KBM-7 (cell line): ENCODE measurements at places on chromosomes 11 and 22.

GRCh38 chr11:62390237-62390636 is 28.6 kb upstream of the SCGB1A1 start:
- DNase-seq = no peak

DNA sequence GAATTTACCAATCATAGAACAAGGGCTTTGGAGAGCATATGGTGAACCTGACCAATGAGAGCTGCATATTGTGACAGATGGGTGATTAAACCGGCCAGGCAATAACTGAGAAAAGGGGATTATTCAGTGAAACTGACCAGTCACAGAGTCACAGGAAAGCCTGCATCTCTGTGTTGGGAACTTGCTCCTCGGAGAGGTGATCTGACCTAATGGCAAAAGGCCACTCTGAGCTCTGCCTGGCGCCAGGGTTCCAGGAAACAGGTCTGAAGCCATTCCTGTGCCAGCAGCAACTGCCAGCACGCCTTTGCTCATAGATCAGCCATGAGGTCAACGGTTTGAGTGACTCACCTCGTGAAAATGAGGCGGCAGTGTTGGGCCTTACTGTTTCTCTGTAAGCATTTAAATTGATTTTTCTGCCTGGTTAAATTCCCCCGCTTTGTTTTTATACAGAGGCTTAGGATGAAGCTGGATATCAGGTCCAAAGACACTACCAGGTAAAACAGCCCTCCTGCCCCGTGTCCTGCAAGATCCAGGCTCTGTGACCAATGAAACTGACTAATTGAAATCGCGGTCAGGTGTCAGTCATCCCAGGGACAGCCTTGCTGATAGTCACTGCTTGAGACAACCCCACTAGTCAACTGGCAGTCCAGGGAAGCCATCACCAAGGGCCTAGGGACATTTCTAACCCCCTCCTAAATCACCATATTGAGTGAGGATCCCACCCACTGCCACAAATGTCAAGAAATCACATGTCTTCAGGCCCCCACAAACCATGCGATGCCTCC is 35.8 kb upstream of the MYOD1 start:
- DNase-seq = no peak

DNA sequence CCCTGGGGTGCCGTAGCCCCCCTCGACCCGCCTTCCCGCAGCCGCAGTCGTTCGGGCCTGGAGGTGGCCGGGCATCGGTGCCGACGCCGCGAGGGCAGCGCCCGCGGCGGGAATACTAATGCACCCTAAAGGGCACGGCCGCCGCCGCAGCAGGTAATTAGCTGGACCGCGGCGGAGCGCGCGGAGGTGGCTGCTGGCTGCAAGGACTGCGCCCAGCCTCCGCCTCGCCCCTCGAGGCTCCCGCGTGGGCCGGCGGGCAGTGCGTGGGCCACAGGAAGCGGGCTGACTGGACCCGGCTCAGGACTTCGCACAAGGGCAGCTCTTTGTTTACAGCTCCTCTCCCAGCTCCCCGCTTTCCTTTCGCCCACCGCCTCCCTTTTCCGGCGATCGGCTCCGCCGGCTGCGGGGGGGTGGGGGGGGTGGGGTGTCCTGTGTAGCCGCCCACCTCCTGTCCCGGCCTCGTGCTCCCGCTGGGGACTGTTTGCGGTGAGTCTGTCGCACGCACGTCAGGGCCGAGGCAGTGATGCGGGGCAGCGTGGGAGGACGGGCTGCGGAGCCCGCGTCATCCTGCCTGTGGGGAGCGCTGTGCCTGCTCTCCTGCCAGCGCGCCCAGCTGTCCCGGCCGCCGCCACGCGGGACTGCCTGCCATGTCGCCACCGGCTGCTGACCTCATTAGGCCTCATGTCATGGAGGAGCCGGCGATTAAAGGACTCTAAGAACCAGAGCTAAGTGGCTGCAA is 53.2 kb downstream of the GRIK4 start:
- peak; percentile 19 for DNase-seq

GRCh38 chr11:31958076-31958735 is 132.7 kb upstream of the RCN1 start:
- DNase-seq = peak; percentile 61

DNA sequence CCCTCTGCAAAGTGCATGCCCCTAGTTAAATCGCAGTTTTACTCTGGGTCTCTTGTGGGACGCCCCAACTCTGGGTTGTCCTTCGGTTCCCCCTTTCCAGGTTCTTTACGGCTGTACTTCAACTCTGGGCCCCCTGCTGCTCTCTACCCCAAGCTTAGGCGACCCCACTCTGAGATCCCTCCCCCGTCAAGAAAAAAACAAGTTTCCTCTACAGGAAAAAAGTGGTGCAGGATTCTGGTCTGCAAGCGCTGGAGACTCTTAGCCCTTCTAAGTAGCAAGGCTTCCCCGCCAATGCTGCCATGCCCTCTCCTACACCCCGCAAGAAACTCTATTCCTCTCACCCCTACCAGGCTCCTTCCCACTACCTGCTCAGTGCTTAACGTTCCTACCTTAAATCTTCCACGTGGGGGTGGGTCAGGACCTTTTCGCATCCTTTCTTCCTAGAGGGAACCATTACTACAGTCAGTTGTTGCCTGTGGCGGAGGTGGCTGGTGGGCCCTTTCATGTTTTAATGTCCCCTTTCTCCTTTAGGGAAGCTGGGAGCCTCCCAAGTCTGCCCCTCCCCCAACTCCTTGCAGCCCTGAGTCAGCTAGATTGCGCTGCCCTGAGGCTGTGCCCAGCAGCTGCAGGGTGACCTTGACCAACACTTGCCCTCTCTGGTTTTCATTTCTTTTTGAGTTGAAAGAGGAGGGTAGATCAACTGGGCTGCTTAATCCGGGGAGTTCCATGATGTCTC is 1.4 kb downstream of the NEFH start:
- DNase-seq = no peak

- no peak for DNase-seq
Observed at GRCh38 chr22:43743131-43743530, 69.0 kb downstream of the EFCAB6 start.

- DNase-seq = no peak
Observed at GRCh38 chr11:86046116-86046515, 22.8 kb downstream of the PICALM start.

GRCh38 chr11:71164186-71164585 is 88.2 kb downstream of the SHANK2 start:
- no peak for DNase-seq

DNA sequence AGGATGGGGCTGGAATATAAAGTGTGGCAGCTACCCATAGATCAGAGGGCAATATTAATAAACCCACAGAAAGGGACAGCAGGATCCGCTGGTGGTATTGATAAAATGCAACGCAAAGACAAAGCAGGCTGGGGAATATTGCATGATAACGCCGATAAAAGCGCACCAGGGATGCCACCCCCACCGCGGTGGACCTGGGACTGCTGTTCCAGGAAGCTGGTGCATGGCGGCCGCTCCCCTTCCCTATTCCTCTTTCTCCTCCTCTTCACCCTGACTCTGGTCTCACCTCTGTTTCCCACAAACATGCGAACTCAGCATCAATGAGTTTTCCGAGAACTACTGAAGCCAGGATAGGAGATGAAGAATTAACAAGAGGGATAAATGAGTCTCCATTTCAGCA is 20.2 kb downstream of the SPATA19 start:
- no peak for DNase-seq

GRCh38 chr22:28594076-28594796 is 85.4 kb downstream of the TTC28 start:
- no peak for DNase-seq

GRCh38 chr11:122756417-122756816 is 81.9 kb upstream of the CRTAM start:
- peak; percentile 89 for DNase-seq

DNA sequence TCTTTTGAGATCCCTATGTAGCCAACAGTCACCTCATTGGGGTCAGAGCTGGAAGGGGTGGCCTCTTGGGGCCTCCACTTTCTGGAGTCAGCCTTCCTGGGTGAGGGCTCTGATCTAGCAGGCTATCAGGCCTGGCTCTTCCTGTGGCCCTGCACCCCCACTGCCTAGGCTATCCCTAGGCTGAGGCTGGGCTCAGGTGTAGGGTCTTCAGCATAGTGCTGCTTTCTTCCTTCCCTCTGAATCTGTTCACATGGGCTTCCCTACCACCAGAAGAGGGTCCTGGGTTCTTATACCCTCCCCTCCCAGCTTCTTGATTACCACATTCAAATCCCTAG is 456 bp upstream of the SPI1 start:
- no peak for DNase-seq

DNA sequence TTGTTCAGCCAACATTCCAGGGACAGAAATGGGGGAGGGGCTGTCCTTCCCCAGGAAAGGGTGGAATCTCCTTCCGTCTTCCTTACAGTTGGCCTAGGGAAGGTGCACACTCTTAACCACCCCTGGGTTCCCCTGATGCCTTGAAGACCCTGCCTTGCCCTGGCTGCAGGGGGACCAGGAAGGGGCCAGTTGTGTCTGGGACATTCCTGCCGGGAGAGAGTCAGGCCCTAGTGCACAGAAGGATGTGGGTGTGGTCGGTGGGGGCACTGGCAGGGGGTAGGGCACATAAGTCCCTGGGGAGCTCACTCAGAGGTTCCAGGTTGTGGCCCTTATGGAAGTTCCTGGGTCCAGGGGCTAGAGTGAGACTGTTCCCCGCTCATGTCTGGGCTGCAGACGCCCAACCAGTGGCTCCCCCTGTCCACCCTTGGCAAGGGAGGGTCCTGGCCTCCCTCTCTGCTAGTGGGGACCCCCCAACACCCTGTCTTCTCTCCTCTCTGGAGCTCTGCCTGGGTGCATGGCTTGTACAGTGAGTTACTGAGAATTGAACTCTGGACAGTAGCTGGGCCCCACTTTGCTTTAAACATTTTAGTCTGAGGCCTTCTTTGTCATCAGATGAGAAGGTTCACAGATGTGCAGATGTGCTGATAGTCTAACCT is 2.0 kb upstream of the APOBEC3A start:
- DNase-seq = no peak

GRCh38 chr11:83715927-83716535 is 429.9 kb upstream of the CCDC90B start:
- DNase-seq = no peak

GRCh38 chr11:12316432-12316831 is 60.9 kb upstream of the PARVA start:
- DNase-seq = no peak

GRCh38 chr22:18029686-18030267 is 5.4 kb upstream of the MICAL3 start:
- no peak for DNase-seq

- no peak for DNase-seq
Observed at GRCh38 chr11:65854852-65855837, 2.8 kb downstream of the CFL1 start.

- no peak for DNase-seq
Observed at GRCh38 chr11:112507281-112507680, 246.6 kb upstream of the PLET1 start.

GRCh38 chr11:392102-392777 is 1.8 kb upstream of the PKP3 start:
- DNase-seq = no peak

GRCh38 chr22:42993651-42994275 is 21.2 kb downstream of the PACSIN2 start:
- DNase-seq = no peak

GRCh38 chr11:118666371-118666770 is 13.1 kb downstream of the TREH start:
- DNase-seq = no peak

- DNase-seq = no peak
Observed at GRCh38 chr11:104095791-104096190, 59.4 kb downstream of the DDI1 start.

GRCh38 chr11:65185869-65186341 is 4.2 kb downstream of the CAPN1 start:
- DNase-seq = no peak

GRCh38 chr11:94788396-94788795 is 20.2 kb downstream of the AMOTL1 start:
- no peak for DNase-seq

DNA sequence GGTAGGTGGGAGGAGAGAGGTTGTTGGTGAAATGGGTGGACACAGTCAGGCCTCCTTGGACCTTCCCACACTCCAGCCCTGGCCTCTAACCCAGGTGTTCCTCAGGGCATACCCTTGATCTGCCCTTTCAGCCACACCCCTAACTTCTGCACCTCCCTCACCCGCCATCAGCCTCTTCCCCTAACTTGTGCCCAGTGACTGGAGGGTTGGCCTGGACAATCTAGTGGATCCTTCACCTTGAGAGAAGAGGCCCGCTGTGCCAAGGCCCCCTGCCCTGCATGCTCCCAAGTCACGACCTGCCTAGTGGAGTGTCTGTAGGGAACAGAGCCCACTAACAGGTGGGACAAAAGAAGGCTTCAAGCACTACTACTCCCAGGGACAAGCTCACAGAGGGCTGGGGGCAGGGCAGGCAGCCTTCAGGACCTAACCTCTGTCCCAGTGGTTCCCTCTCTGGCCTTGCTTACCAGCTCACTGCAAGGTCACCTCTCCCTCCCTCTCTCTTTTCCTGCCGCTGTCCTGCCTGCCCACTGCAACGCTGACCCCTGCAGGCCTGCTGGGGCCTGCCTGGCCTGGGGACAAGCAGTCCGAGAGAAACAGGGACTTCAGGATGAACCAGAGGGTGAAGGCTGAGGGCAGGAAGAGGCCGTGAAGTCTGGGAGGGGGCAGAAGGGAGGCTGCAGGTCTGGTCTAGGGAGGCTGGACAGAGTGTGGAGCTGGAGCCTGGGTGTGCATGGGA is 3.3 kb downstream of the SYT7 start:
- DNase-seq = no peak

GRCh38 chr22:46561435-46561905 is 24.1 kb upstream of the CELSR1 start:
- no peak for DNase-seq

- DNase-seq = no peak
Observed at GRCh38 chr22:47219789-47220188, 457.3 kb downstream of the TBC1D22A start.

GRCh38 chr22:43707648-43708047 is 104.5 kb downstream of the EFCAB6 start:
- DNase-seq = no peak
